ENCODE measurements at places on chromosomes 1 and 21. TPM values are rescaled to one million over a fixed set of nuclear protein-coding genes. Genes with fewer than 3 reads are reported as not detected.

TSACC gene
- total RNA-seq = 3.5 TPM

- DNase-seq = peak; percentile 5
Observed at GRCh38 chr1:181676269-181676668, 193.0 kb downstream of the CACNA1E start.

SNX27 gene
- total RNA-seq = 23.7 TPM

DNA sequence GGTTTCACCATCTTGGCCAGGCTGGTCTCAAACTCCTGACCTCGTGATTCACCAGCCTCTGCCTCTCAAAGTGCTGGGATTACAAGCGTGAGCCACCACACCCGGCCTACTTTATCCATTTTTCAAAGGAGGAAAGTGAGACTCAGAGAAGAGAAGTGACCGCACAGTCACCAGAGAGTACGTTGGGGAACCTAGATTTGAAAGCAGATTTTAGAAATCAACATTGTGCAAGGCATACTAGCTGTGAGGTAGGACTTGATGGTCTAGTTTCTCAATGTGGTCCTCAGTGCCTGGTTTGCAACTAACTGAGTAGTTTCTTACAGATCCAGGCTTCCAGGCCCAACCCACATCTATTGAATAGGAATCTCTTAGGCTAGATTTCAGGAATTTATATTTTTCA, 1.7 kb upstream of the PRCC start:
- no peak for DNase-seq

DNA sequence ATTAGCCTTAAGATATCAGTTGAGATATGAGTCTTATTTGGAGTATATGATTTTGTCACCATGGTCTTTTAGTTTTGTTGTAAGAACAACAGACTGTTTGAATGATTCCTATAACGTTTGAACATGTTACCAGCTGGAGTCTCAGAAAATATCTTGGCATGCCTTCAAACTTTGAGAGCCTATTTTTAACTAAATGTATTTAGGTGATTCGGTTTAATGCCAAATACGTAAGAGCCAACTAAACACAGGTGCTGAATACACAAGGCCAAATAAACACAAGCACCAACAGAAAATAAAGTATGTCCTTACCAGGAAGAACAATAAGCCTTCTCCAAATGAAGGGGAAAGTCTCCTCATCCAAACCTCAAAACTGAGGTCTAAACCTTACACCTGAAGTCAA, 48.6 kb downstream of the PRKACB start:
- DNase-seq = no peak

Data from A172 (cell line).